ENCODE measurements at places on chromosomes 13 and 19.
A peak's percentile ranks its signal among the peaks of the same experiment; 100 is the strongest.

DNA sequence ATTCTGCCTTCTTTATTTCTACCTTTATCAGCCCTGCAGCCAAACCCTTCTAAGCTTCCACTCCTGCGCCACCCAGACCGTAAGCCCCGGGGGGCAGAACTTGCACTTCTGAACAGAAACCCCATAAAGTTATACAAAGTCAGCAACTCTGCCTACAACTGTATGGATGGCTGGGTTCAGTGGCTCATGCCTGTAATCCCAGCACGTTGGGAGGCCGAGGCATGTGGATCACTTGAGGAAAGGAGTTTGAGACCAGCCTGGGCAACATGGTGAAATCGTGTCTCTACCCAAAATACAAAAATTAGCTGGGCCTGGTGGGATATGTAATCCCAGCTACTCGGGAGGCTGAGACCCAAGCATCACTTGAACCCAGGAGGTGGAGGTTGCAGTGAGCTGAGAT, 10.4 kb downstream of the RANBP3 start:
- DNase-seq: no peak

GRCh38 chr13:31011193-31011860, 78.9 kb downstream of the TEX26 start:
- DNase-seq: no peak

DNA sequence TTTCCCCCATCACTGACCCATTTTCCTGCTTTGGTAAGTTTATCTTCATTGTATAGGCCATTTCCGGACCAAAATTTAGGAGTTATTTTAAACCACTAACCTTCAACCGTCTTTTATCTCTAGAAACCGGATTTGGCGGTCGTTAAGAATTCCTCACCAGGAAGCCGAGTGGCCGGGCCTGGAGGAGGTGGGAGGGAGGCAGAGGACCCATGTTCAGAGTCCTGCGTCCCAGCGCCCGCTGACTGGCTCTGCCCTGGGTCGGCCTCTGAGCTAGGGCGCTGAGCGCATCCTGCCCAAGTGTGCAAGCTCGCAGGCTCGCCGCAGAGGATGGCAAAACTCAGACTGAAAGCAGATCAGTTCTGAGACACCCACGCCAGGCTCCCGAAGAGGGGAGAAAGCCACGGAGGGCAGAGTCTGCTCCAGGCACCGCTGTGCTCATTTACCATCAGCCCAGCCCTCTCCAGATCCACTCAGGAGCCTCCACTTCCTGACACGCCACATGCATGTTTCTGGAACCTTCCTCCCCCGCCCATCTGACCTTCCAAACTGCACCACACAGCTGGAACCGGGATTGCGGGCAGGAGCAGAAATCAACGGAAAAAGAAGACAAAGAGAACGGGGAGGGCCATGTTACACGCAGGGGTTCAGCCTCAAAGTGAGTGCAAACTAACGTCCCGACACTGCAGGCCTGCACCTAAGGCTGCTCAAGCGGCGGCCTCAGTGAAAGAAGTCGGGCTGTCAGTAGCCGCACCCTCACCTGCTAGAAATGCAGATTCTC, 8.3 kb downstream of the COL4A1 start:
- peak; percentile 55 for DNase-seq

DNA sequence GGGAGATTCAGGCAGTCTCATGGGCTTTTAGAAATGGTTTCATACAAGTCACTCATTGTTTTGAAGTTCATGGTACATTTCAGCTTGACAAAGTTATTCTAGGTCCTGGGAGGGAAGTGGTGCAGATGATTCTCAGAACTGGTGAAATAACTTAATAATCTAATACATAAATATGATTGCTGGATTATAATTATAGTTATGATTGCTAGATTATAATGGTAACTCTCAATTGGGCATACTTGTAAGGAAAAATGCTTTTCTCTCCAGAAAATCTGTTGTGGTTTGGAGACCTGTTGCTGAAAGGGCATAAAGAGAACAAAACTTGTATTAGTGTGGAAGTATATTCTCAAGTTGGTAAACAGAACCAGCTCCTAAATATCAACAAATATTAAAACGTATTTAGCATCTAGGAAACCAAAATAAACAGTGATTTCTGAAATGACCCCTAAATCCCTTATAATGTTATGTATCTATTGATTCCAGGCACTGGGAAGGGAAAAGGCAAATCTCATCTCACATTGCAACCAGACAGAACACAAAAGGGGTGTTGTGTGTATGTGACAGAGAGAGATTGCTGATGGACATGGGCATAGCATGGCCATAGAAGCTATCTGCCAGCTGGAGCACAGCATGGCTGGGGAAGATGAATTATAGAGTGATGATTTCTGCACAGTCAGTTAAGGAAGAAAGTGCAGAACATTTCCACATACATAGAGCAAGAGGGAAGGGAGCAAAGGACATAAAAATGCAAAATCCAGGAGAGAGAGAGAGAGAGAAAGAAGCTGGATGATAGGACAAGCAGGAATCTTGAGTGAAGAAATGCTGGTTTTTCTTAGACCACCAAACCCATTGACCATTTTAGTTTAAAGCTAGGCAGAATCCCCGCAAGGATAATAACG, 87.1 kb upstream of the FRY start:
- no peak for DNase-seq

GRCh38 chr13:23960566-23961156, 63.4 kb upstream of the C1QTNF9B start:
- DNase-seq: no peak

- no peak for DNase-seq
Measured at GRCh38 chr19:15790096-15790495, 2.6 kb downstream of the OR10H5 start.

DNA sequence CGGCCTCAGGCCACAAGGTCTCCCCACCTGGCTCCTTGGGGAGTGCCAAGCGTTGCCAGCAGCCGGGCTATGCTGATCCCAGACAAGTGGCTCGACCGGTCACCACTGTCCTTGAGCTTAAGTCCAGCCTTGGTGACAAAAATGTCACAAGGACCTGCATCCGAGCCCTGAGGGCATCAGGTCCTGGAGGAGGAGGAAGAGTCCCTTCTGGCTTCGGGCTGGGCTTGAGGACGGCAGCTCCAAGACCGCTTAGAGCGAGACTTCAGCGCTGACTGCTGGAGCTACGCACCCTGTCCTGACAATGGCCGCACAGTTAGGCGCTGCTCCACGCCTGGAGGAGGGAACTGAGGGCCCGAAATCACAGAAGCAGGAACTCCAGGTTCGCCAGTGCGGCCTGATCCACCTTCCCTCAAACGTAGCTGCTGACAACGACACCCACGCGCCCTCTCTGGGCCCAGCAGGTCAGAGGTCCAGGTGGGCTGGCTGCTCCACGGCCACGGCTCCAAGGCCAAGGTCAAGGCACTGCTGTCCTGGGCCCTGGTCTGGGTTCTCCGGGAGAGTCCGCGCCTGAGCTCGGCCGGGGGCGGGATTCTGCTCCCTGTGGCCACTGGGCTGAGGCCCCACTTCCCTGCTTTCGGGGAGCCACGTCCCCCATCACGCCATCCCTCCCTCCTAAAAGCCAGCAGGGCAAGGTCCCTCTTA, 7.0 kb downstream of the SBNO2 start:
- no peak for DNase-seq

GRCh38 chr13:48810013-48810412, 156.3 kb downstream of the CYSLTR2 start:
- no peak for DNase-seq

DNA sequence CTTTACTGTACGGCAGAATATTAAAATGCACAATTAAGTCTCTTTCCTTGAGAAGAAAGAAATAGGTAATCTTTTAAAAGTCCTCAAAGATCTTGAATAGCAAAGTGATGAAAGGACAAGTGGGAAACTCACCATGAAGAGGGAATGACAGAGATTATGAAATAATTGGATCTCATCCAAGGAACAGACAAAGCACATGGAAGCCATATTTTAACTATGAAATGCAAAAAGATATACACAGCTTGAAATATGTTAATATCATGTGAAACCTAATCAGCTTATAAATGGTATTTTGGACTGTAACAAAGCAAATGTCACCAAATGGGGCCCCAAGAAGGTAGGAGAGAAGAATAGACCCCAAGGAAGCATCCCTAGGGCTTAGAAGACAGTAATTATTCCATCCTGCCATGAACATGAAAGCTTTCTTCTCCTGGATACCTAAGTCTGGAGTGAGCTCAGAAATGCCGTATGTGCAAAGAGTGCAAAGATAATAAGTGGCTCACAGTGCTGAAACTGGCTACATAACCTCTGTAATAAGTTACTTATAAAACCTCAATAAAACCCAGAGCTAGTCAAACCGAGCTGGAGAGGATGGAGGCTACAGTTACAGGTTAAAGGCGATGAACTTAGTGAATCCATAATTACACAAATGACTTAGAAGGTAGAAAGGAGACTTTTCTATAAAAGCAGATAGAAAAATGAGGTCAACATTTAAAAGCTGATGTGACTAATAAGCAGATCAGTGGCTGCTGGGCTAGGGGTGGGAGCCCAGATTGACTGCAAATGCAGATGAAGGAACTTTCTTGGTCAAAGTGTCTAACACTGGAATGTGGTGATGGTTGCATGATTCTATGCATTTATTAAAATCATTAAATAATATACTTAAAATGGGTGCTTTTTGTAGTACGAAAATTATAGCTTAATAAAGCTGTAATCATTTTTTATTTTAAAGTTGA, 34.4 kb downstream of the DCLK1 start:
- DNase-seq: no peak

DNA sequence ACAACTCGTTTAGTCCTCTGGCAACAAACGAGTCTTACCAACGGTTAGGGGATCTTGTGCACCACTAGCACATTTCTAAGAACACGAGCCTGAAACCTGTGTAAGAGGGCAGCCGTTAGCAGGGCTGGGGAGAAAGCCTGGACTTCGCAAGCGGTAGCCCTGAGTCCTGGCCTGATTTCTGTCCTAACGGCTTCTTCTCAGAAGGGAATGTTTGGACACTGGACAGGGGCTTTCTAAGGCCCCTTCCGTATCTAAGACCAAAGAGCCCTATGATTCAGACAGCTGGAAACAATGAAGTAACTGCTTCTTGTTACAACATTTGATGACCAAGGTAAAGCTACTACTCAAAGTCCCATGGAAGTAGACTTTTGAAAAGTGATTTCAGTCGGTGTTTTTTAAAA, 2.2 kb downstream of the ANKRD10 start:
- DNase-seq: no peak

GRCh38 chr13:99693852-99694611, 192.8 kb downstream of the TM9SF2 start:
- DNase-seq: no peak

DNA sequence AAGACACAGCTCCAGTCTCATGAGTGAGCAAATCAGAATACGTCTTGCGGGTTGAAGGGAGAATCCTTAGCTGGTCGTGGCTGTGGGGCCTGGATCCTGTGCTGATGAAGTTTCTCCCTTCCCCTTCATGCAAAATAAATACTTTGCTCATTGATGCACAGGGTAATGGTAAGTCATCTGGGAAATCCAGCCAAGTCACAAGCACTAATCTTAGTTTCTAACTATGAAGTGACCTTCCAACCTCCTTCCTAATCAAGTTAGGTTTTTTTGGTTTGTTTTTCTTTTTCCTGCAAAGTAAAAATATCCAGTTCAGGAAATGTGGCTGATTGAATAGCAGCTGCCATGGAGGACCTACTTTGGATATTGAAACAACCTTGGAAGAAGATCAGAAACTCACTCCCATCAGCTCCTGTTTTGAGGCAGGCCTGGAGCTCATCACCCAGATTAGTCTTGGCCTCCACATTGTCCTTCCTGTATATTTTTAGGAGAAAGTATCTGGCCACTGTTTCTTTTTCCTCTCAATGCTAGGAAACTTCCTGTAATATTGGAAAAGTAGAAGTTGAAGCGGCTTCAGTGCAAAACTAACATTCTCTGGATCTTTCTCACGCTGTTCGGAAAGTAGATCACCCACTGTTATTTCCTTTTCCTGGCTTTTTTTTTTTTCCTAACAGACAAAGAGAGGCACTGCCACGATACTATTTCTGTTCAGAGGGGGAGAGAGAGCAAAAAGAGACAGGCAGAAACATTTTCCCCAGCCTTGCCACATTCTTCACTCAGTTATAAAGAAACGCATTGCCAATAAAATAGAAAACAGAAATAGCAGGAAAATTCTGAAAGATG, 12.3 kb upstream of the ARL11 start:
- DNase-seq: no peak

DNA sequence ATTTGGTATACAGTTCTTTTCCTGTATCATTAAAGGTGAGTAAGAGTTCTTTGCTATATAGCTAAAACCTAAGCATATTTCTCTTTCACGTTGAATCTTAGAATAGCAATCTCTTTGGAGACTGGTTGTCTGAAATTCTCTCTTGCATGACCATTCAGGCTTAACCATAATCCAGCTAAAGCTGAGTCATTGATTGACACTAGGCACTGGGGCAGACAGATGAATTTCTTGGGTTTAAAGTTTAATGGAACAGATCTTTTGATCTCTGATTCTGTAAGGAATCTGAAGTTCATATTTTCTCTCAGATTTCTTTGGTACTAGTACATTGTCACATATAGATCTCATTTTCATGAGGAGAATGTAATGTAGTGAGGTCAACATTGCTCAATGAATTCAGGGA, 397.3 kb upstream of the MIR17HG start:
- DNase-seq: no peak

DNA sequence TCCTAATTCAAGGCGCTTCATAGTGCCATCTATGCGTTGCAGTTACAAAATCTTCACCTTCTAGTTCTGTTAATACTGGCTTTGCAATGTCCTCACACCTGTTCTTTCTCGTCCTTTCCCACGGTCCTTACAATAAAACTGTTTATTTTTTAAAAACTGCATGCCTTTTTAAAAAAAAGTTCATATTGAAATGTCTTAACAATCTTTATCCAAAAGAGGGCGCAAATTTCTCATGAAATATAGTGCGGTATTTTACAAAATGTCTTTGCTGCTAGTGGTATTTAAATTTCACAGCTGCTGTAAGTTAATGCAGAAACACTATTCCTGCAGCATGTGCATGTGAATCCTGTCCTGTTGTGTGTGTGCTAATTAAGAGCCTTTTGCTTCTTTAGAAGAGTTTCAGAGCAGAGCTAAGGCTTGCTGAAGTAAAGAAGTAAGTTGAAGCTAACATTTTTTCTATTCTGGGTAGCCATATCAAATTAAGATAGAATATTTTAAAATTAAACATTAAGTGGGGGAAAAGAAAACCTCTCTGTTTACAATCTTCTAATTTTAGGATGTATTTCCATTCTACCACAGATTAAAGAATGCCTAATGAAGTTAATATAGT, 15.8 kb upstream of the CLDN10 start:
- DNase-seq: no peak

GRCh38 chr13:45823583-45823982, 28.0 kb downstream of the SIAH3 start:
- no peak for DNase-seq

- no peak for DNase-seq
Measured at GRCh38 chr13:99883805-99884204, 87.8 kb downstream of the ZIC5 start.

All from activated CD8-positive, alpha-beta memory T cell treated with anti-CD3 and anti-CD28 coated beads for 24 hours (primary cell).